ENCODE measurements at places on chromosomes 7 and 10.

GRCh38 chr7:34747867-34748727 is 90.1 kb downstream of the NPSR1 start:
- no peak for DNase-seq

GRCh38 chr7:98833022-98833421 is 36.8 kb downstream of the TMEM130 start:
- DNase-seq, result no peak

DNA sequence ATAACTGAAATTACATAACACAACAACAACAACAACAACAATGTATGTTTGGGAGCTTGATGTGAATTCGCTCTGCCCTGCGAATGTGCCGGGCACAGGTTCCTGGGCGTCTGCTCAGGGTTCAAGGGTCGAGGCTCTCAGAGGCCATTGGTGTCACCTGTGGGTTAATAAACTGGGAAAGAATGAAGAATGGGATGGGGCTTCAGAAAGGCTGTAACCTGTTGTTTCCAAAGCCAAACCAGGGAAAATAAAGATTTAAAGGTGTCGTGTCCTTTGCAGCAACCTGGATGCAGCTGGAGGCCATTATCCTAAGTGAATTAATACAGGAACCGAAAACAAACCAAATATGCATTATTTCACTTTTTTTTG is 17.3 kb upstream of the KLRG2 start:
- DNase-seq, result no peak

DNA sequence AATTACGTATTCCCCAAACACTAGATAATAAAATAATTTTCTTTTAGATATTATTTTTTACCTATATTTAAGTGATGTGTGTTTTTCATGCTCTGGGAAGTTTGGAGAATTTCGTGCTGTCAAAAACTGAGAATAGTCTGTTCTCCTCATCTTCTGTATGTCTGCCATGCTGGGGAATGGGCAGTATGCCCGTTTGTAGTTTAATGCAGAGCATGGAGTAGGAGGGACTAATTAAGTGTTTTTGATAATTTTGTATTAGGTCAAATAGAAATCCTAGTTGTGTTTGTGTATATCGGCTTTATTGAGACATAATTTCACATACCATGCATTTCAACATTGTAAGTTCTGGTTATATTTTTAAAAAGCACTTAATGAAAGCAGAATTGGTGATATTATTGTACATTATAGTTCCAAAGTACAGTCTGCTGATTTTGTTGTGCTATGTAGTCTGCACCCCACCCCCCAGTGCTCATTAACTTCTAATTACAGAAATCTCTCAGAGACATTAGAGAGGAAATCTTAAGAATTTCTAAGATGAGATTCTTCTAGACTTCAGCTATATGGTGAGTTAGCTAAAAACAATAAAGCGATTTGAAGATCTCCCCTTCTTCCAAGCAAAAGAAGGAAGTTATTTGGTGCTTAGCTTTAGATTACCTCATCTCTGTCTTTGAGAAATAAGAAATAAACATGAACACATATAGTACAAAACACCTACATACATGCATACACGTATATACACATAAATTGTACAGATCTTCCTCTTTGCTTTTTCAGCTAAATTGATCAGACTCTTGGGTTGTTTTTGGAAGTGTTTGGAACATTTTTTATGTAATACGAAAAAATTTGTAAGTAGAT is 22.2 kb downstream of the ZRANB1 start:
- DNase-seq, result no peak

GRCh38 chr10:58177362-58177947 is 90.2 kb downstream of the IPMK start:
- DNase-seq, result peak; percentile 16

DNA sequence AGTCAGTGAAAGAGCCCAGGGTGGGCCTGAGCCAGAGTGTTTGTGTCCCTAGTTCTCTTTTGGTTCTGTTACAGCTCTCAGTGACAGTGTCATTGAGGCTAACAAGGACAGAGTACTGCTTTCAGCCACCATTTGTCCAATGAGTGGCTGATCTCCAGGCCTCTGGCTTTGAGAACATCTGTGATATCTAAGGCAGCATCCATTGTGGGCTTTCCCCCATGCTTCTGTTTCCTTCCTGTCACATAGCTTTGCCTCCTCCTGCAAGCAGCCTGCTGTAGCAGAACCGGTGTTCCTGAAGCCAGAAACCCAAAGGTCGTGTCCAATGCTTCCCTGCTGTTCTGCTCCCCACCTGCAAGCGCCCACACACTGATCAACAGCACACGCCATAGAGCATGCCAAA is 68.4 kb downstream of the IKZF1 start:
- DNase-seq, result no peak

- DNase-seq, result peak; percentile 37
Observed at GRCh38 chr10:90847436-90847835, 10.4 kb downstream of the HTR7 start.

DNA sequence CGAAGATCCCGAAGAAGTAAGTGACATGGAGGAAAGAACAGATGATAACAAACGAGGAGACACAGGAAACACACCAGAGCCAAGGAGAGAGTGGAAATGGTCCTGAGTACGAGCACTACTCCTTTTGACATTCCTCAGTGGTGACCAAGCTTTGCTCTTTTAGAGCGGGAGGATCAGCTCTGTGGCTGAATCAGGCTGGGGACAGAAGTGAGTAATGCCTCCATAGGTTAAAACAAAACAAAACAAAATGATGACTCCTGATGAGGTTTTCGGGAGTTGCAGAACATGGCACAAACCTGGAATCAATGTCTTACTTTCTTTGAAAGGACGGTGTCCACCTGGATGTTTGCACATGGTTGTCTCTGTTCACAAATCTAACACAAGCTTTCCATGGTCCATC is 30.3 kb upstream of the TCF7L2 start:
- no peak for DNase-seq

DNA sequence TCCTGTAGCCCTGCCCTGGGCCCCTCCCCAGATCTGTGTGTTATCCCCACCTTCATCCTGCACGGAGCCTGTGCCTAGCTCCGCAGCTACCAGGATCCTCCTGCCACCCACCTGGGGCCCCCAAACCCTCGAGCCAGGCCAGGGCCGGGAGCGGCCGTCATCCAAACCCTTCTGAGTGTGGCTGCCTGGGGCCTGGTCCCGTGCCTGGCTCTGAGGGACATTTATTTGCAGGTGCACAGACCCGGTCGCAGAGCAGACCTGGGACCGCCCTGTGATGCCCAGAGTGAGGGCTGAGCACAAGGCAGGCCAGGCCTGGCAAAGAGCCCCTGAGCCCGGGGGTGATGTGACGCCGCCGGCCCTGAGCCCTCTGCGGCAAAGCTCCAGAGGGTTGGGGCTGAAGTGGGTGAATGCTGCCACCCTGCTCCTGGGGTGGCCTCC is 27.4 kb upstream of the INPP5A start:
- no peak for DNase-seq

GRCh38 chr7:79320741-79321473 is 132.6 kb downstream of the MAGI2 start:
- no peak for DNase-seq

DNA sequence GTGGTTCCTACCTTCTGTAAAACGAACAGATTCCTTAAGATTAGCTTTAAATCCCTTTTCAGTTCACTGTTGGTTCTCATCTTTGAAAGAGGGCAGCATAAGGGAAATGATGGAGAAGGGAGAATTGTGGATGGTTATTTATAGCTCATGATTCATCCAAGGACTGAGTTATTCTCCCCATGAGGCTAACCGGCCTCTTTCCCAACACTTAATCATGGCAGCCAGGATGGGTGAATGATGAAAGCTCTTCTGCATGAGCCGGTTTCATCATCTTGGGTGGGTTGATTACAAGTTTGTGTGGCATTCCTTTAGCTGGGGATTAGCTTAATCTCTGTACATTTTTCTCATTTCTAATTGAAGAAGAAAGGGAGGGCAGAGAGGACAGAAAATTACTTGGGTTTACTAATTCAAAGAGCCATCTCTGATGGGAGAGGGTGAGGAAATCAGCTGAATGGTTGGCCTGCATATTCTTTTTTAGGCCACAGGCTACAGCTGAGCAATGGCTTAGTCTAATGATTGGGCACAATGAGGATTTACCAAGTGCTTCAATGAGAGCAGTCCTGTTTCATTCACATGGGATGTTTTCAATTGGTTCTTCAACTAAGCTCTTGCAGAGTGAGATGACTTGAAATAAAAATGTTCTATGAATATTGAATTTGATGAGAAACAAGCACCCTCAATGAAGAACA is 250.0 kb downstream of the BMPER start:
- no peak for DNase-seq

- DNase-seq, result no peak
Observed at GRCh38 chr7:6476596-6477317, 29.0 kb upstream of the DAGLB start.

DNA sequence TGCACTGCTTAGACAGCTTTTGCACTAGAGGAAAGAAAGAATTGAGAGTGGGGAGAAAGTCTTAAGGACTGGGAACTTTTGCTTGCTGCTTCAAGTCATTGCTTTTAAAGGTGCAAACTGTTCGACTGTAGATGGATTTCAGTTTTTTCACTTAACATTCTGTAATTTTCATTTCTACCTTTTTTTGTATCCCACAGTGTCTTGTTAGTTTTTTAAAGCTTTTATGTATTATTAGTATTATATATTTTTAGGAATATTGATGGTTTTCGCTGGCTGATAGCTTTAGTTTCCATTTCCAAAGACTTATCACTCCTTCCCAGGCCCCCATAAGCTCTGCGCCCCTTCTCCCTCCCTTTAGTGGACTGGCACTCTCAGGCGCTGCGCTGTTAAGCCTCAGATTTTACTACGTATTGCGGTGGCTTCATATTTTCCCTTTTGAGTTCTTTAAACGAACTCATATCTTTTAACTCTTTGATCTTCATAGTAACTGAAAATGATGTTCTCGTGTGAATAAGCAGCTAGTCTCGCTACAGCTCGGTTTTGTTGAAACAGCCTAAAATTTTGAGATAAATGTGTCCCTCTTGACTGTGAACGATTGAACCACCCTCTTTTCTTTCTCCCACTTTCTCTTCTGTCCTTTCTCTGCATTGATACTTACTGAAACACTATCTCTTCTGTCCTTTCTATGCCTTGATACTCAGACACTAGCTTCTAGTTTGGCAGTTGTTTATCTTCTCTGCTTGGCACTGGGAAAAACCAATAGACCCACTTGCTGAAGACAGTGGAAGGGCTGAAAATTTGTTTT is 2.5 kb upstream of the ETV1 start:
- no peak for DNase-seq

GRCh38 chr7:133871757-133872156 is 255.4 kb upstream of the LRGUK start:
- DNase-seq, result no peak

DNA sequence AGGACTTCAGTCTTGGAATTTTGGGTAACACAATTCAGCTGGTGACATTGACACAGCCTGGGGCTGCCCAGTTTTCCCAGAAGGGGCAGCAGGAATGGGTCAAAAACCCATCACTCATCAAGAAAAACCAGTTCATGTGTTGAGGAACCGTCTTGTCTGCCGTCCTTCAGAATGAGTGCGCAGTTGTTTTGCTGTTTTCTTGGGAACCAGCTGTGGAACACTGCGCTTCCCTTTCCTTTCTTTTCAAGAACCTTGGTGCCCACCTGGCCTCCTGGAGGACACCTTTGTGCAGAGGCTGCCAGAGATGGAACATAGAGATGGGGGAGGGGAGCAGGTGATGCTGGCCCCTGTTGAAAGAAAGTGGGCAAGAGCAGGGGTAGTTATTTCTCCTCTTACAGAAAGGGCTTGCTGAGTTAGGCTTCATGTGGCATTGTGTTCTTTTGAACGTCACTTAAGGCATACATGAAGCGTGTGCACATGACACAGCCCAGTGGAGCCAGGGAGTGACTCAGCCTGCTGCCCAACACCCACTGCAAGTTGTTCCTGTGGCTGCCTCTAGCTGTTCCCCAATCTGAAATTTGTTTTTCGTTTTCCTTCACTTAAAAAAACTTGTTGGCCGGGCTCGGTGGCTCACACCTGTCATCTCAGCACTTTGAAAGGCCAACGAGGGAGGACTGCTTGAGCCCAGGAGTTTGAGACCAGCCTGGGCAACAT is 87.4 kb upstream of the TNS3 start:
- peak; percentile 94 for DNase-seq

DNA sequence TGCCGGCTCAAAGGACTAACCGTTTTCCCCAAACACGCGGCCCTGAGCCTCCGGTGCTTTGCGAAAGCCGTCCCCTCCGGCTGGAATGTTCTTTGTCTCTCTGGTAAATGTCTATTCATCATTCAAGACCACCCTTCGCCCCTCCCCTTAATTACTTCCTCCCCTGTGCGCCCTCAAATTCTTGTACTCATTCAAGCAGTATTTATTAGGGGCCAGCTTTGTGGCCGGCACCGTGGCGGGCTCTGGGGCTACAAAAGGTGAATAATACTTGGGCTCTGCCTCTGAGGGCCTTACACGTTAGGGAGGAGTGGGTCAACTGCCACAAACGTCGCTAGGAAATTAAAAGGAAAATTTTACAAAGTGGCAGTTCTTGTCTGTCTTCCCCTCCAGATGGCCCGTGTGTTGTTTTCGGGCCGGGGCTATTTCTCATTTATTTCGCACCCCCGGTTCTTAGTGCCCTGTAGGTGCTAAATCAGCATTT is 1.5 kb upstream of the MEST start:
- no peak for DNase-seq

- DNase-seq, result no peak
Observed at GRCh38 chr7:25545124-25546008, 317.1 kb upstream of the NPVF start.

DNA sequence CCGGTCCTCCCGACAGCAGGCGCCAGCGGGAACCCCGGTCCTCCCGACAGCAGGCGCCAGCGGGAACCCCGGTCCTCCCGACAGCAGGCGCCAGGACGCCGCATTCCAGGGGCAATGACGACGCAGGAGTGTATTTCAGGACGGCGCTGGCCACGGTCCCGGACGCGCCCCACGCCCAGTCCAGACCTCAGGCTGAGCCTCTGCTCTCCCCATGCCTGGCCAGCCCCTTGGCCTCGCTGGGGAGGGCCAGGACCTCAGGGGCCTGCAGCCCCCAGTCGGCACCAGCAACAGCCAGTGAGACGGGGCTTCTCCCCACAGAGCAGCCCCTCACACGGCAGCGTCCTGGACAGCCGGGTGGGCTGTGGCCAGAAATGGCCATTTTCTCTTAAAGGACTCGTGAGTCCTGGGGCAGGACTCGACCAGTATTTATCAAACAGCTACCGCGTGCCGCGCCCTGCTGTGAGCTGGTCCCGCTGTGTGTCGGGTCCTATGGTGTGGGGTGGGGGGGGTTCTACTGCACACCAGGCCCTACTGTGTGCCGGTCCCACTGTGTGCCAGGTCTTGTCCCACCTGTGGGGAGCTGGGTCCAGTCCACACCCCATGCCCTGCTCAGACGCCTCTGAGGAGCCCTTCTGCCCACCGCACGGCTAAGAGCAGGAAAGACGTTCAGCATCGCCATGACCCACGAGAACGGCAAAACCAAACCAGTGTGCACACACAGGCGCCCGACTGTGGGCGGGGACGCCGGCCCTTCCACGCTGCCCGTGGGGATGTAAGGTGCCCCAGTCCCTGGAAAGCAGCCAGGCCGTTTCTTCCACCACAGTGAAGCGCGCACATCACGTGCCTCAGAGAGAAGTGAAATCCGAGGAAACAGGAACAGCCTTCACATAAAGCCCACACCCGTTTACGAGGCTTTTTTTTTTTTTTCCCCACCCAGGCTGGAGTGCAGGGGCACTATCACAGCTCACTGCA is 33.3 kb downstream of the GET4 start:
- peak; percentile 95 for DNase-seq

- no peak for DNase-seq
Observed at GRCh38 chr10:99555825-99556523, 23.2 kb downstream of the NKX2-3 start.
